Osteocyte (in vitro differentiated cells): ENCODE measurements at places on chromosomes 1 and 21. TPM values are rescaled to one million over a fixed set of nuclear protein-coding genes. Genes with fewer than 3 reads are reported as not detected.
A peak's percentile ranks its signal among the peaks of the same experiment; 100 is the strongest.

DNA sequence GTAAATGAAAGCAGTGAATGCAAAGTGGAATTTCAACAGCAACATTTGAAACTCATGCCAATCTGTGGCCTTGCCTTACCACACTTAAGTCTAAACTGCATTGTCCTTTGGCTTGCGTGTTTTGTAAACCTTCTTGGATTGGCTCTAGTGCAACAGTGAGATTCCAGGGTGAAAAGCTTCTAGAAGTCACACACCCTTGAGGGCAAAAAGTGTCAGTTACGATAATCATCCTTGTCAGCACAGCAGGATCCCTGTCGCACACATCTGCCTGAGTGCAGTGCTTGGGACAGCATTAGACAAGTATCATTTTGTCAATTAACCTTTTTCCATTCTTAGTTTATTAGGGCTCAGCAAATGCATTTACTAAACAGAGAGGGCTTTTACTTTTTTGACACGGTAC, 243.4 kb upstream of the PTBP2 start:
- DNase-seq: no peak
- no peak overlapping the region for H3K4me3 ChIP-seq
- H3K27ac ChIP-seq: no peak overlapping the region
- H3K27me3 ChIP-seq: no peaks in the 10 kb centered on the region
- no peaks in the 10 kb centered on the region for H3K36me3 ChIP-seq

DNA sequence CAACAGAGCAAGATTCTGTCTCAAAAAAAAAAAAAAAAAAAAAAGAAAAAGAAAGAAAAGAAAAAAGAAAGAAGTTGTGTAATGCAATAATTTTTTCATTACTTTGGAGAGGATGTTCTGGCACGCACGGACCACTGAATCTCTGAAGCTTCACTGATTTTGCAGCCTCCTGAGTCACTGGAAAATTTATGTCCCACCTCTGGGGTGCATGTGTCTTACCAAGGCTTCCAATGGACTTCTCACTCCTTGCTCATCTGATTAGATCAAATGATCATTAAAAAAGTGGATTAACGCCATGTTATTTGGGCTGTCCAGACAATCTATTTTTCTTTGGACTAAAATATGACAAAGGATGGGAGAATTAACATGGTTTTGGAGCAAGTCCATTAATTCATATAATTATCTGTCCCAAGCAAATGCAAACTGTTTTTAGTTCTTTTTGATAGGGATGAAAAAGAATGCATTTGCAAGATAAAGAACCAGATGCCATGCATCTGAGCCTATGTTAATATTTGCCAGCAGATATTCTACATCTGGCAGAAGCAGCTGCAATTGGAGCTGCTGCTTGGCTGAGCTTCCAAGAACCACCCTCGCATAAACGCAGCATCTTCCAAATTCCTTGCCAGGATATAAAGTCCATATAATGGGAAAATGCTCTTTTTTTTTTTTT, 10.1 kb upstream of the MAP1LC3C start:
- H3K36me3 ChIP-seq: no peaks in the 10 kb centered on the region
- H3K4me3 ChIP-seq: no peak overlapping the region
- H3K27me3 ChIP-seq: peaks cover 10% of the 10 kb centered on the region

- H3K27ac ChIP-seq: no peak overlapping the region
- H3K4me1 ChIP-seq: peaks cover 7% of the 10 kb centered on the region
- H3K4me3 ChIP-seq: peak overlapping the region; percentile 65
- H3K27me3 ChIP-seq: peaks cover 9% of the 10 kb centered on the region
Observed at GRCh38 chr1:87131809-87132283, 196.8 kb upstream of the LMO4 start.

DNA sequence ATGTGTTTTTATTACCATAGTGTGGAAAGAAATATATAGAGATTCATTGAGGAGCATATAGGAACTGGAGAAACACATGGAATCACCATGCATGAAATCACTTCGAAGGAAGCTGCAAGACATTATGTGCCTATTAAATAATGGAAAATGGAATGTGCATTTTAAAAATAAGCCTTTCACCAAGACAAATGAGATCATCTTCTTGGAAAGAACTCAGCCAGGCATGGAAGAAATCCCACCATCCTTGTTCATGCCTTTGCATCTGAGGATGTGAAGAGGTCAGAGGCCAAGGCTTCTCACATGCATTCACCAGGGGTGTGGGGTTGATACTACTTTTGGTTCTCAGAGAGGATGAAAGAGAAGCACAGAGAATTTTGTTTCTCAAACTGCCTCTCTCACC, 50.0 kb downstream of the C1orf198 start:
- no peak overlapping the region for H3K4me3 ChIP-seq
- peaks cover 25% of the 10 kb centered on the region for H3K4me1 ChIP-seq
- peak; percentile 25 for DNase-seq
- peaks cover 3% of the 10 kb centered on the region for H3K36me3 ChIP-seq

DNA sequence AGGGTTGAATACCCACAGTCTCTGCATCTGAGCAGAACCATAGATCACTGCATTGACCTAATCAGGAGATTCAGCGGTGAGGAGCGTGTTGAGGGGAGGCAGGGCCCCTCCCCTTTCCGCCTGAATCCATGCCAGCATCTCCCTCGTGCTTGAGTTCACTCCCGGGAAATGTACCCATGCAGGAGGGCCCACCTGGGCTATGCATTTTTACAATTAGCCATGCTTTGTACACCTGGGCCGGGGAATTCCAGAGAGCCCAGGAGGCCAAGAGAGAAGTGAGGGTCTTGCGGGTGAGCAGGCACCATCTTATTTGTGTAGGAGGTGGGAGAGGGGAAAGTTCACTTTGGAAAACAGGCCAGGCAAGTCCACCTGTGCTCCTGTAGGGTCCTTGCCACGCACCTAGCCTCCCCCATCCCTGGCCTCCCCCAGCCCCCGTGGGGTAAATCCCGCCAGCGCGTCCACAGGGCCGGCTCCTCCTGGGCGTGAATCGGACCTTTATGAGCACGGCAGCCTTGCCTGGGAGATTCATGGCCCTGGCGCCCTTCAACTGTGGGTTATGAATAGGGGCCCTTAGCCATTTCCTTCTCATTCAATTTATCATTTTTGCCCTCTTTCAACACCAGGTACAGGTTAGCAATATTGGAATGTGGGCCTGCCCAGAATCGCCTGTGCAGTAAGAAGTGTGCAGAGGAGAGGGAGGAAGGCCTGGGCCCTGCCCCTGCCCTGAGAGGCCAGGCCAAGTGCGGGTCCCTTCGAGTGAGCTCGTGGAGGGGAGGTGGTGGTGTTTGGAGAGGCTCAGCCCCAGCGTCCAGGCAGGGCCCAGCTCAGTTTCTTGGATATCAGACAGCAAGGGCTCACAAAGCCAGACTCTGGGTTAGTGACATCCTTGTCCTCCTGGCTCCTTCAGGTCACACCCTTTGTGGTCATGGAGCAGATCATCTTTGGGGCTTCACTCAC, 84.4 kb upstream of the ACTRT2 start:
- H3K27me3 ChIP-seq: no peaks in the 10 kb centered on the region
- H3K4me1 ChIP-seq: no peaks in the 10 kb centered on the region
- H3K4me3 ChIP-seq: no peak overlapping the region
- H3K27ac ChIP-seq: no peak overlapping the region
- DNase-seq: no peak

GRCh38 chr1:213973129-213973528, 14.6 kb upstream of the PROX1 start:
- no peak overlapping the region for H3K4me3 ChIP-seq
- H3K27me3 ChIP-seq: peaks cover 17% of the 10 kb centered on the region
- DNase-seq: no peak
- H3K36me3 ChIP-seq: no peaks in the 10 kb centered on the region
- no peaks in the 10 kb centered on the region for H3K4me1 ChIP-seq
- no peak overlapping the region for H3K27ac ChIP-seq

GRCh38 chr1:117301901-117302300, 65.3 kb upstream of the MAN1A2 start:
- no peak for DNase-seq
- peaks cover 8% of the 10 kb centered on the region for H3K27me3 ChIP-seq
- H3K27ac ChIP-seq: no peak overlapping the region
- H3K4me1 ChIP-seq: no peaks in the 10 kb centered on the region
- H3K4me3 ChIP-seq: no peak overlapping the region

The RGS18 gene
- not detected in 2 replicates for total RNA-seq

The NCAM2 gene
- 121 and 135 TPM in 2 replicates for total RNA-seq

The FAM78B gene
- 0.16 and 0.51 TPM in 2 replicates for total RNA-seq

The AIRE gene
- not detected in 2 replicates for total RNA-seq
